ENCODE measurements at places on chromosomes 4 and X. TPM values are rescaled to one million over a fixed set of nuclear protein-coding genes. Genes with fewer than 3 reads are reported as not detected.

The GRIA2 gene
- total RNA-seq, result 5.3 TPM

DNA sequence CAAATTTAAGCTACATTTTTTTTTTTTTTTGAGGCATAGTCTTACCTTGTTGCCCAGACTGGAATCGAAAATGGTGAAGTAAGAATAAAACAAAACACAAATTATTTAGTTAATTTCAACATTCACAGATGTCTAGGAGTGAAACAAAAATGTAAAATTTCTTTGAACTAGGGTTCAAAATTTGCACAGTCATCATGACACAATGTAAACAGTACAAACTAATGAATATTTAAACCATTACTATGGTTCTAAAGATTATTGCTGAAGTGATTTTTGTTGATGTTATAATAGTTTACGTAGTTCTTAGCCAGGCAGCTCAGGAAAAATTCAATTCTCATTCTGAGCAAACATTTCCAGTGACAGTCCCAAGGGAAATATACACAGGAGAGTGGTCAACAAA is 633.1 kb downstream of the GRXCR1 start:
- DNase-seq, result no peak

GRCh38 chr4:26267087-26267486 is 53.7 kb upstream of the RBPJ start:
- DNase-seq, result peak; percentile 97

- peak; percentile 97 for DNase-seq
Measured at GRCh38 chr4:184355111-184355604, 119.2 kb downstream of the IRF2 start.

- no peak for DNase-seq
Measured at GRCh38 chrX:38803243-38803587, 2.0 kb downstream of the MID1IP1 start.

The CT45A3 gene
- not detected for total RNA-seq

- DNase-seq, result peak; percentile 33
Measured at GRCh38 chr4:25367004-25367621, 9.9 kb upstream of the ANAPC4 start.

- DNase-seq, result no peak
Measured at GRCh38 chr4:68396756-68397155, 46.9 kb upstream of the YTHDC1 start.

GRCh38 chr4:165331823-165332222 is 4.4 kb downstream of the MSMO1 start:
- DNase-seq, result no peak

DNA sequence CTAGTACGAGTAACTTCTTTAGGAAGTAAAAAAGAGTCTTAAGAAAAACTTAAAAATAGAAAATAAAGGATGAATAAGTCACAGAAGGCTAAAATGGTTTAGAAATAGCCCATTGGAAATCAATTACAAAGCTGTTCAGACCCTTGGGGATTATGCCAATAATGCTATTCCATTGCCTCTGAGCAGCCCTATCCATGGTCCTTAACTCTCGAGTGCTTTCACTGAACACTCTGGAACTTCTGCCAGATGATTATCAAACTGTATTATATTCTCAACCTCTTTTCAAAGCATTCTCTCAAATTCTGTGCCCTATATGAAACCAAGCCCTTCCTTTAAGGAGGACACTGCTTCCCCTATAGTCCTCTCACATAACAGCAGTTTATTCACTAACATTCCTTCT is 17.0 kb downstream of the SLC9B1 start:
- peak; percentile 14 for DNase-seq

GRCh38 chrX:139121616-139122286 is 408.8 kb upstream of the F9 start:
- DNase-seq, result no peak

- no peak for DNase-seq
Measured at GRCh38 chr4:23269566-23269965, 576.8 kb downstream of the GBA3 start.

The SPACA5B gene
- not detected for total RNA-seq

GRCh38 chr4:4658052-4658451 is 116.2 kb upstream of the STX18 start:
- no peak for DNase-seq

- no peak for DNase-seq
Measured at GRCh38 chr4:14607578-14607977, 394.7 kb upstream of the CPEB2 start.

The PDZD4 gene
- 1.6 TPM for total RNA-seq

DNA sequence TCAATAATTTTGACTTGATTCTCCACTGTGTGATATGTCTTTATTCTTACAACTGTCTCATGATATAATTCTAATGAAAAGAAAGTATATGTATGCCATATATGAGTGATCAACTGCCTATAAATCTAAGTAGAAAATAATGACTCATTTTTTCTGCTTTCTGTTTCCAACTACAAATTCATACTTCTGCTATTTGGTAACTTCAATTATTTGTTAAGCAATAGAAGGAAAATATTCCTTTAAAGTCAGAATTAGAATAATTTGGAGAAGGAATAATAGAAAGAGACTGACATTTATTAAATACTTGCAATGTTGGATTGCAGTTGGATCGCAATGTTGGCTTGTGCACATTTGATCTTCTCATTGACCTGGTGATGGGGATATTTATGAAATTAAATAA is 204.2 kb upstream of the PACRGL start:
- DNase-seq, result no peak

The FAT4 gene
- 45.4 TPM for total RNA-seq

All from muscle of leg (tissue), 16 donors.